ENCODE measurements at places on chromosomes 3 and 15.

DNA sequence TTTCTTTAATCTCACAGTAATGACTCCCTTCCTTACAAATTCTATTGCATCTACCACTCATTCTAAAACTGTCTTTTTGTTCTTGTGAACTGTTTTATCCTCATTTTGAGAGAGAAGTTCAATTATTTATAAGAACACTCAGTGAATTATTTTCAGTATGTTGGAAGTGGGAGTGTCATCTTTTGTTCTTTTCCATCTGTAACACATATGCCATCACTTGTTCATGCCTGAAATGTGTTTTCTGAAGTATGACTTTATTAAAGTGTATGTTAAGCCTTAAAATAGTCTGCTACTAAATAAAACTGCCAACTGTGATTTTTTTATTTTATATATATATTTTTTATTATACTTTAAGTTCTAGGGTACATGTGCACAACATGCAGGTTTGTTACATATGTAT is 623.0 kb upstream of the CBLB start:
- no peak for DNase-seq

GRCh38 chr15:66952756-66953522 is 112.5 kb upstream of the SMAD3 start:
- no peak for DNase-seq

GRCh38 chr3:155102329-155102728 is 22.2 kb downstream of the MME start:
- DNase-seq, result no peak

DNA sequence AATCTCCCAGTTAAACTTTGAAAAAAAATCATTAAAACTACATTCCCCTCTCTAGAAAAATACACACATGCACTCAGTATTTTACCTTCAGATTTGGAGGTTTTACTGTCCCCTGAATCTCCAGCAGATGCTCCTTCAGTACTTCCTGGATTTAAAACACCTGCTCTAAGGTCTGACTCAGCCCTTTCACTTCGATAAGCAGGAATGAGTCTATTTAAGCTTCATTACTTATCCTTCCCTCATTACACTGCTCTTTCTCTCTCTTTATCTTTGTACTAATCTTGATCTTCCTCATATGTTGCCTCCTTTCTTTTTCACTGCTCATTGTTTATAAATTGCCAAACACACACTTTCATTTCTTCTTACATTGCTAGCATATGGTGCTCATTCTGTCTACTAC is 443.9 kb downstream of the DIPK2A start:
- DNase-seq, result no peak

GRCh38 chr3:154583086-154583634 is 153.2 kb upstream of the GPR149 start:
- no peak for DNase-seq
